ENCODE measurements at places on chromosomes 12 and 14.

GRCh38 chr12:102107970-102108369 lies 11.9 kb downstream of the NUP37 start:
- DNase-seq: no peak

- no peak for DNase-seq
Measured at GRCh38 chr12:10959804-10960203, 20.7 kb upstream of the TAS2R14 start.

DNA sequence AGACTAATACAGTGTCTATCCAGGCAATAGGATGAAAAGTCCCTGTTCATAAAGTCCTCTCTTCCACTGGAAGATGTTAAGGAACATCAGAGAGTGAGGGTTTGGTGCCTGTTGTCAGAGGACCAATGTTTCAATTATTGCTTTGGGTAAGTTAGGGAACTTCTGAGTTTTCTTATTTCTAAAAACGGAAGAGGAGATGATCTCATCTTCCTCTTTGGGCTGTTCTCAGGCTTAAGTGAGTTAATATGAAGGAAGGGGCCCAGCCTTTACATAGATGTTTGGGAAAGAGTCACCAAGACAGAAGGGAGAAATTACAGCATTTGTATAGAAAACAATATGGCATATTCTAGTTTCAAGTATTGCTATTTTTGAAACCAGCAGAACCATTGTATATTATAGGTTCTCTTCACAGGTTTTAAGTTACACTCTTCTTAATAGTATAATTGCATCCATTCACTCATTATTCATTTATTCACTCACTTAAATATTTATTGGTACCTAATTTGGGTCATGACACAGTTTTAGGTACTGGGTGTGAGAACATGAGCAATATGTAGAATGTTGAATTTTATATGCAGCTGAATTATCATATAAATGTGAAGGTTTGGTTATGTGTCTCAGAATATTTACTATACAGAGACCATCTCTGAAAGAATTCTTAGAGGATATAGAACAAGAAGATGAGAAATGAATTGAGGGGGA lies 68.5 kb upstream of the LRIG3 start:
- DNase-seq: no peak

- DNase-seq: no peak
Measured at GRCh38 chr14:24921903-24922302, 128.0 kb downstream of the STXBP6 start.

DNA sequence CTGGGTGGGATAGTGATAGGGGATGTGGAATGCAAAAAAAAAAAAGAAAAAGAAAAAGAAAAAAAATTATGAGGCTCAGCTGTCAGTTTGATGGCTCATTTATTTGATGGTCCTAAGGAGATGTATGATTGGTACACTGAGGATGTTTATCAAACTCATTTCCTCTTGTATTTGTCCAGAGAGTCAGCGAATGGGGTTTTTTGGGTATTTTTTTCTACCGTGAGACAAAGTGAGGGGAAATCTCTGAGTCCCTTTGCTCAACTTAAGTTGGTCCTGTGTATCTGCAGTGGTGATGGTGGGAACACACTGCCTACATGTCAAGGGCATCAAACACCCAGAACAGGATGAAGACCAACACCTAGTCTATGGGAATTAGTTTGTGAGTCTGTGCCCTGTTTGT lies 176.9 kb upstream of the HIF1A start:
- DNase-seq: no peak

GRCh38 chr12:61137677-61138414 lies 1122.4 kb upstream of the USP15 start:
- DNase-seq: no peak

GRCh38 chr14:32497248-32497647 lies 168.2 kb downstream of the AKAP6 start:
- DNase-seq: no peak

All from NB4 (cell line).